ENCODE measurements at places on chromosomes 2 and 18.

- no peak overlapping the region for H3K27ac ChIP-seq
- H3K4me3 ChIP-seq, result no peak overlapping the region
- H3K4me1 ChIP-seq, result no peaks in the 10 kb centered on the region
- H3K27me3 ChIP-seq, result no peaks in the 10 kb centered on the region
- ATAC-seq, result no peak
- no peaks in the 10 kb centered on the region for H3K36me3 ChIP-seq
These were observed 65.2 kb upstream of the FIGN start for GRCh38 chr2:163800951-163801381.

- no peak for ATAC-seq
- no peaks in the 10 kb centered on the region for H3K27me3 ChIP-seq
- no peaks in the 10 kb centered on the region for H3K4me1 ChIP-seq
- H3K4me3 ChIP-seq, result no peak overlapping the region
- H3K36me3 ChIP-seq, result no peaks in the 10 kb centered on the region
- H3K27ac ChIP-seq, result no peak overlapping the region
These were observed 552.5 kb upstream of the CRIM1 start for GRCh38 chr2:35803126-35803525.

DNA sequence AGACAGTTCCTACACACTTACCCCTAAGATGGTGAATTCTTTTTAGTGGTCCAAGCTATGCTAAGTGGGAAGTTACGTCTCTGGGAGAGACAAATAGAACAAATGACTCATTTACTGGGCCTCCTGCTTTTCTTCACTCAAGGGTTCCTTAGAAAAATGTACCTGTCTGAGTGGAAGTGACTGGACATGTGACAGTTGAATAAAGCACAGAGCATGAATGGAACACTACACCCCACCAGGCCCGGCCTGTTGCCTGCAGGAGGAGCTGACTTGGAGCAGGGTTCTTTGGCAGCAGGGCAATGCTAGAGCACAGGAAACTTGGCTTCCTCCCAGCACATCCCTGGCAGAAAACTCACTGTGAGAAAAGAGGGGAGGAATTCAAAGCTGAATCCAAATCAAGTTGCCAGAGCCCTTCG lies 451.0 kb upstream of the SETBP1 start:
- no peak for ATAC-seq
- no peak overlapping the region for H3K27ac ChIP-seq
- no peaks in the 10 kb centered on the region for H3K27me3 ChIP-seq
- H3K4me3 ChIP-seq, result no peak overlapping the region
- no peaks in the 10 kb centered on the region for H3K4me1 ChIP-seq

- H3K4me3 ChIP-seq, result no peak overlapping the region
- peak; percentile 53 for ATAC-seq
- H3K36me3 ChIP-seq, result no peaks in the 10 kb centered on the region
- H3K27me3 ChIP-seq, result peaks cover 42% of the 10 kb centered on the region
These were observed 32.6 kb upstream of the E2F6 start for GRCh38 chr2:11498543-11499034.

DNA sequence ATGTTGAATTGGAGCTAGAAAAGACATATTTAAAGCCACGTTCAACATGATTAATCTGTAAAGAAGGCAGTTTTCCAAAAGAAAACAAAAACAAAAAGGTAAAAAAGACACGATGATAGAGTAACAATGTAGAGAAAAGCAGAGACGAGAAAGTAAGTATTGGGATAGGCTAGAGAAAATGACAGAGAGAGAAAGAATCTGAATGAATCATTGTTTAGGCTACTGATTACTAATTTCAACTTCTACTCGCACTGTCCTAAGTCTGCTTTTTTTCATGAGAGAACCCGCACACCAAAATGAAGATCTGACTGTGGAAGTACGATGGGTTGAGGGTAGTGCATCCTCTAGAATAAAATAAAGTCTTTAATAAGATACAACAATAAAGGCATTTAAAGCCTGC lies 1599.2 kb upstream of the TMEFF2 start:
- no peaks in the 10 kb centered on the region for H3K4me1 ChIP-seq
- H3K27ac ChIP-seq, result no peak overlapping the region
- no peak overlapping the region for H3K4me3 ChIP-seq
- ATAC-seq, result no peak
- H3K36me3 ChIP-seq, result no peaks in the 10 kb centered on the region
- H3K27me3 ChIP-seq, result no peaks in the 10 kb centered on the region

- H3K4me1 ChIP-seq, result peaks cover 13% of the 10 kb centered on the region
- ATAC-seq, result no peak
- no peak overlapping the region for H3K4me3 ChIP-seq
- H3K27ac ChIP-seq, result no peak overlapping the region
- no peaks in the 10 kb centered on the region for H3K27me3 ChIP-seq
These were observed 94.3 kb downstream of the OLA1 start for GRCh38 chr2:174153757-174154680.

DNA sequence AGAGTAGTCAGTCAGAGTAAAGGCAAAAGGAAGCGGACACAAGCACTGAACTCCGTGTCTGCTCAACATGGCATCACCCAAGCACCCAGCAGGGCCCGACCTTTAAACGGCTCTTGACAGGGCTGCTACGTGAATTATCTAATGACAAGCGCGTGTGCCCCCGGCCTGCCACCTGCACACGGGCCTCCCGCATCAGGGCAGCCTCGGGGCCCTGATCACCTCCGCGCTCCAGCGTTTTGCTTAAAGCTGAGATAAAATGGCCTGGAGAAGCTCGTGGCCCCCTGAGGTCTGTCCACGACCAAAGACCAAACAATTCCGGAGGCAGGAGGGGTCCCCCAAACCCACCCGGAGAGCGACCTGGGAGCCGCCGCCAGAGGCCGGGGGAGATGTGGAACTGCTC lies 376 bp downstream of the NDUFA10 start:
- H3K4me1 ChIP-seq, result peaks cover 28% of the 10 kb centered on the region
- H3K36me3 ChIP-seq, result peaks cover 11% of the 10 kb centered on the region
- no peaks in the 10 kb centered on the region for H3K27me3 ChIP-seq
- peak overlapping the region; percentile 90 for H3K4me3 ChIP-seq
- ATAC-seq, result peak; percentile 39

DNA sequence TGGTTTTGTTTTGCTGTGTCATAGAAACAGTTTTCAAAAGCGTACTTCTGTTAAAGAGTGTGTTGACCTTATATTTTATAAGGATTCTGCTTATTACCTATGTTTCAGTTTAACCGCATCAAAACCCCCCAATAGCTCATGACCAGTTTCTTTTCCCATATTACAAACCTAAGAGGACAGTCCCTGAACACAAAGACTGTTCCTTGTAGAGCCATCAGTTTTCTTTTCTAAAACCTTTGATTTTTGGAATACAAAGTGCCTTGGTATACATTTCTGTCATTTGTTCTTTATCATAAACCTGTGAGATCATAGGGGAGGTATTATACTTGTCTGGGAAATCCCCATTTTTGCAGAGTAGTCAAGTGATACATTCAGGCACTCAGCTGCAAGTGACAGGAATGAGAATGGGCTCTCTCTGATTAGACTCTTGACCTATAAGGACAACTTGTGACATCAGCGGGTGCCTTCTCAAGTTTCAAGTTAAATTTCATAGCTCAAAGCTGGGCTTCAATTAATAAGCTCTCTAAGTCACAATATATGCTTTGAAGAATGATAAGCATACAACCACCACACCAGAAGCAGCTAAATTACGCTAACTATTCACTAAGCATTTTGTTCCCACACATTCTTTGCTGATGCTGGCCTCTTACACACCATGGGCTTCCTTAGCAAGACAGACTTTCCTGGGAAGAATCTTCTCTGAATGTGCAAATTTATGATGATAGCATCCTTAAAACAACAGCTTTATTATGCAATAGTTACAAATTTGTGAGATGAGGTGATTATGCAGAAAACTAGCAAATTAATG lies 97.5 kb upstream of the CD302 start:
- H3K4me1 ChIP-seq, result peaks cover 93% of the 10 kb centered on the region
- no peaks in the 10 kb centered on the region for H3K27me3 ChIP-seq
- H3K4me3 ChIP-seq, result peak overlapping the region; percentile 44

DNA sequence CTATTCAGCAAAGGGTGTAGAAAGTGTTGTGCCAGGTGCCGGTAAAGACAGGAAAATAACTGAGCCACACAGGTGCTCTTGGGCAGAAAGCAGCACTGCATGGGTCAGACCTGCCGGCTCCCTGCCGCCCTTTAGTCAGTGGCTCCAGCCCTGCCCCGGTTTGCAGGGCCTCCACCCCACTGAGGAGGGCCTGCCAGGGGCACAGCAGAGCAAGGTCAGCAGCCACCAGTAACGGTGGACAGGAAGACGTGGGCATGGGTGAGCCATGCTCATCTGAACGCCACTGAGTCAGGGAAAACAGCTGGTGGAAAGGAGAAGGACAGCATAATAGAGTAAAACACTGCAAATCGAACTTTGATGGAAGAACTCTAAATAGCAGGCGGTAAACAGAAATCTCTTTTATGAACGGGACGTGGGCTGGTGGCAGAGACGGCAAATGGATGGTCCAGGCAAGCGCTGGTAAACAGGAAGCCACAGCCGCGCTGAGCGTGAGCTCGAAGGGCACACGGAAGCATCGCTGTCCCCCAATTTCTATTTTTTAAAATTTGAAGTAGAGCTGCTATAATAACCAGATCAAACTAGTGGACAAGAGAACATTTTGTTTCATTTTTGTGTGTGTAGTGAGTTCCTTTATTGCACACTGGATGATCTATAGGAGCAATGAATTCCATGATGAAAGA lies 141.8 kb upstream of the ALKAL2 start:
- H3K27ac ChIP-seq, result peak overlapping the region; percentile 85
- ATAC-seq, result peak; percentile 76
- peaks cover 28% of the 10 kb centered on the region for H3K4me1 ChIP-seq
- H3K4me3 ChIP-seq, result peak overlapping the region; percentile 76

GRCh38 chr2:64562148-64562784 lies 38.1 kb downstream of the AFTPH start:
- no peaks in the 10 kb centered on the region for H3K27me3 ChIP-seq
- peaks cover 31% of the 10 kb centered on the region for H3K4me1 ChIP-seq
- H3K4me3 ChIP-seq, result no peak overlapping the region
- H3K36me3 ChIP-seq, result peaks cover 24% of the 10 kb centered on the region
- no peak overlapping the region for H3K27ac ChIP-seq

GRCh38 chr2:8676191-8676920 lies 5.5 kb upstream of the ID2 start:
- no peak for ATAC-seq
- H3K4me3 ChIP-seq, result no peak overlapping the region
- peaks cover 6% of the 10 kb centered on the region for H3K36me3 ChIP-seq
- H3K27ac ChIP-seq, result no peak overlapping the region

DNA sequence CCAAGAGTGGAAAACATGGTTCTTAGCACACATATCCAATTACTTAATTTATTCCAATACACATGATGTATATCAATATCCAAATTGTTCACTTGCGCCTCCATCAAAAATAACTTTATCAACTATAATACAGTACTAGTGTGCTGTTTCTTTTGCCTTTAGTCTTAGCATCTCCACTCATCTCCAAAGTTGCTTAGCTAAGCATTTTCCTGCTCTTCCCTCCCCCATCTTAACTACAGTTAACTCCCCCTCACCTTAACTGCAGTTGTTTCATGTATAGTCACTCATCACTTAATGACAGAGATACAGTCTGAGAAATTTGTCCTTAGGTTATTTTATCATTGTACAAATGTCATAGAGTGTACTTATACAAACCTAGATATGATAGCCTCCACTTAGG lies 705.2 kb upstream of the LINC00305 start:
- H3K27ac ChIP-seq, result no peak overlapping the region
- H3K4me1 ChIP-seq, result peaks cover 6% of the 10 kb centered on the region
- no peak for ATAC-seq
- H3K27me3 ChIP-seq, result no peaks in the 10 kb centered on the region

GRCh38 chr2:3112131-3112530 lies 265.5 kb downstream of the EIPR1 start:
- no peaks in the 10 kb centered on the region for H3K4me1 ChIP-seq

DNA sequence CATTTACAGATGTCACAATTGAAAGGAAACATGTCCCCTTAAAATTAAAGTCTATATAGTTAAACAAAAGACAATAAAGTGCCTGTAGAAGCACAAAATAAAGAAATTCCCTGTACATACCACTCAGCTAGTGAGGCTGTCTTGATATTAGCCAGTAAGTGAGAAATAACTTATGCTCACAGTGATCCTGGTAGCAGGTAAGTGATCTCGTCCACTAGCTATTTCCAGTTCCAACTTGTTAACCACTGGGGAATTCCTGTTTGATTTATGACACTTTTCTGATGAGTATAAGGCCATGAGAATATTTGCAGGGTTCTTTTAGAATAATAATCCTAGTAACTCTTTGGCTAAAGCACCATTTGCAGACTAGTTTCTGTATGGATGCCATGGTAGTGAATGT lies 127.9 kb upstream of the PGAP1 start:
- H3K4me1 ChIP-seq, result no peaks in the 10 kb centered on the region
- H3K27me3 ChIP-seq, result no peaks in the 10 kb centered on the region
- H3K36me3 ChIP-seq, result peaks cover 89% of the 10 kb centered on the region
- ATAC-seq, result no peak

GRCh38 chr2:60555783-60556139 lies 2.3 kb upstream of the BCL11A start:
- H3K4me1 ChIP-seq, result peaks cover 21% of the 10 kb centered on the region
- H3K27ac ChIP-seq, result peak overlapping the region; percentile 90

DNA sequence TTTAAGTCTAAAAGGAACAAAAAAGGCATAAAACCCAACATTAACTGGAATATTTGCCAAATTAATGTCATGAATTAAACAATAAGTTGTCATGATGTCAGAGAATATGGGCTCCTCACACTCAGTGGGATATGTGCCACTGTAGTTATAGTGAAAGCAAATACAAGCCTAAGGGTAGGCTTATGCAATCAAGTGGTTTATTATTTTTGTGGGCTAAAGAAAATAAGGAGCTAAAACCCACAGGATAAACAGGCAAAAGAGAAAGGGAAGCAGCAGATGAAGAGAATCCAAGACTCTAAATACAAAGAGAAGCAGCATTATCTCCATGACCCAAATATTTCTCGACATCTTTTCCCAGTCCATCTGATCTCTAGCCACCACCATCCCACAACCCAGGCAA lies 17.5 kb downstream of the YWHAQ start:
- ATAC-seq, result no peak
- H3K4me1 ChIP-seq, result peaks cover 95% of the 10 kb centered on the region
- H3K27ac ChIP-seq, result no peak overlapping the region
- no peaks in the 10 kb centered on the region for H3K27me3 ChIP-seq
- H3K4me3 ChIP-seq, result no peak overlapping the region

GRCh38 chr2:219459460-219460311 lies 25.0 kb downstream of the SPEG start:
- H3K4me1 ChIP-seq, result peaks cover 10% of the 10 kb centered on the region
- no peak overlapping the region for H3K27ac ChIP-seq
- peaks cover 51% of the 10 kb centered on the region for H3K27me3 ChIP-seq
- peak; percentile 22 for ATAC-seq
- H3K36me3 ChIP-seq, result no peaks in the 10 kb centered on the region
- no peak overlapping the region for H3K4me3 ChIP-seq

DNA sequence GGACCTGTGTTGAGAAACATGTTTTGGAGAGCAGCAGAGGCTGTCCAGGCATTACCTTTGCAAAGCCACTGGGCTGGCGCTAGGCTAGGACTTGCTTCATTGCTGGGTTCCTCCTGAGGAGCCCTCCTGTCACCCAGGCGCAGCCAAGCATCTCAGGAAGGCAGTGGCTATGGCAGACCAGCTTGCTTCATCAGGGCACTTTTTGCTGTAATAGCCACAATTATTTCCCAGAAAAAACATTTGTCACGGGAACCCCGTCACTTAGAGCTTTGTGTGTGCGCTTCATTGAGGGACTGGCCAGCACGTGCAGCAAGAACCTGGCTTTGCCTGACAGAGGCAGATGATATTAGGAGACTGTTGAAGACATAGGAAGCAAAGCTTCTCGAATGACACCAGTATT lies 36.4 kb downstream of the SLC20A1 start:
- no peak overlapping the region for H3K27ac ChIP-seq
- no peak for ATAC-seq

- no peaks in the 10 kb centered on the region for H3K36me3 ChIP-seq
- ATAC-seq, result no peak
- H3K4me3 ChIP-seq, result no peak overlapping the region
- no peaks in the 10 kb centered on the region for H3K27me3 ChIP-seq
- H3K4me1 ChIP-seq, result no peaks in the 10 kb centered on the region
These were observed 89.5 kb upstream of the DPP10 start for GRCh38 chr2:114352988-114353387.

Data from stimulated activated memory B cell treated with anti-CD40 and anti-IgM and Interleukin-4, amounts not matched to agents 10 μg/mL and 1 μg/mL and 100 μg/mL, for 72 hours (primary cell).